ENCODE measurements at places on chromosomes 3 and 15.

- DNase-seq = no peak
Observed at GRCh38 chr3:24668039-24668438, 173.4 kb upstream of the THRB start.

- DNase-seq = no peak
Observed at GRCh38 chr3:18988614-18989229, 159.6 kb upstream of the KCNH8 start.

DNA sequence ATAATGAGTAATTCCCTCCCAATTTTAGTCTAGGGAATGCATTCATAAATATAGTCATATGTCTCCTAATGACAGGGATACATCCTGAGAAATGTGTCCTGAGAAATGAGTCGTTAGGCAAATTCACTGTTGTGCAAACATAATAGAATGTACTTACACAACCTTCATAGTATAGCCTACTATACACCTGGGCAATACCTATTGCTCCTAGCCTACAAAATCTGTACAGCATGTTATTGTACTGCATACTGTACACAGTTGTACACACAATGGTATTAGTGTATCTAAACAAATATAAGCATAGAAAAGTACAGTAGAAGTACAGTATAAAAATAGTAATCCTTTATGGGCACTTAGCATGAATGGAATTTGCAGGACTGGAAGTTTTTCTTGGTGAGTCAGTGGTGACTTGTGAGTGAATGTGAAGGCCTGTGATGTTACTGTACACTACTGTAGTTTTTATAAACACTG, 6.6 kb downstream of the DTWD1 start:
- no peak for DNase-seq

GRCh38 chr3:117762621-117763037, 1053.0 kb downstream of the TUSC7 start:
- DNase-seq = no peak

DNA sequence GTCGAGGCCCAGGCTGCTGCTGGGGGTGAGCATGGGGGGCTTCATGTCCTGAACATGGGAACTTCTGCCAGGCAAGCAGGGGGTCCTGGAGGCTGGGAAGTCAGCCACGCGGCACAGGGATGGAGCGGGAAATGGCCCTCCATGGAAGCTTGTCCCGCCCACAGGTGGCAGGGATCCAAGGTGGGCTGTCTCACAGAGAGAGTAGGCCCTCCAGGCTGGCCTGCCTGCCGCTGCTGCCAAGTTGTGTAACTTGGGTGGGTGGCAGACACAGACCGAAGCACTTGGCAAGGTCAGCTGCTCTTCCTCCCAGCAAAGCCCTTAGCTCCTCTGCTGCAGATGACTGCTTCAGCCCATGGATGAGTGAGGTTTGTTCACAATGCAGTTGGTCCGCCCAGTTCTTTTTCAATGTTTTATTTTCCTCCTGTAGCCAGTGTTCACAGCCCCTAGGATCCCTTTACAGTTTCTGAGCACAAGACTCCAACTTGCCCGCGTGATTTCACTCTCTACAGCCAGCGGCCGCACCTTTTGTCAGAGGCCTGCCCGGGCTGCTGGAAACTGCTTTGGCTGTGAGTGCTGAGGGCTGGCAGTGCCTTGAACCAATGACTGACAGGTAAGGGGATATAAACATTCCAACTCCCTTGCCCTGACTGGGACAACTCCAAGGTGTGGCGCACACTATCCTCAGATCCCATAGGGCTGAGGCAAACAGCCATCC, 26.7 kb downstream of the HCN4 start:
- DNase-seq = no peak

DNA sequence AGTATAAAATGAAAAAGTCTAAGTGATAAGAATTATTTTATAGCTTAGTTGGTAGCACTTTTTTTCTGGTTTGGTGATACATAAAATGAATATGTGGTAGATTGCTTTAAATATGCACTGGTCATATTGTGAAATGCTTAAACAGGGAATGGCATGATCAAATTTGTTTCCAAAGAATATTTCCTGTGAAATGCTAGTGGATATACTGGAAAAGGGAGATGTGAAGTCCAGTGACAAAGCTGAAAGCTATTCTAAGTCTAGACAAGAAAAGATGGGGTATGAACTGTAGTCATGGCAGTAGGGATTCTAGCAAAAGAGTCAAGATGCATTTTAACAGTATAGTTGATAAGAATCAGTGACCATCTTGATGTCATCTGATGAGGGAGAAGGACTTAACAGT, 98.9 kb upstream of the MME start:
- DNase-seq = no peak
